ENCODE measurements at places on chromosomes 3 and 15.

- DNase-seq = no peak
Measured at GRCh38 chr3:126537730-126538281, 13.9 kb downstream of the CHST13 start.

DNA sequence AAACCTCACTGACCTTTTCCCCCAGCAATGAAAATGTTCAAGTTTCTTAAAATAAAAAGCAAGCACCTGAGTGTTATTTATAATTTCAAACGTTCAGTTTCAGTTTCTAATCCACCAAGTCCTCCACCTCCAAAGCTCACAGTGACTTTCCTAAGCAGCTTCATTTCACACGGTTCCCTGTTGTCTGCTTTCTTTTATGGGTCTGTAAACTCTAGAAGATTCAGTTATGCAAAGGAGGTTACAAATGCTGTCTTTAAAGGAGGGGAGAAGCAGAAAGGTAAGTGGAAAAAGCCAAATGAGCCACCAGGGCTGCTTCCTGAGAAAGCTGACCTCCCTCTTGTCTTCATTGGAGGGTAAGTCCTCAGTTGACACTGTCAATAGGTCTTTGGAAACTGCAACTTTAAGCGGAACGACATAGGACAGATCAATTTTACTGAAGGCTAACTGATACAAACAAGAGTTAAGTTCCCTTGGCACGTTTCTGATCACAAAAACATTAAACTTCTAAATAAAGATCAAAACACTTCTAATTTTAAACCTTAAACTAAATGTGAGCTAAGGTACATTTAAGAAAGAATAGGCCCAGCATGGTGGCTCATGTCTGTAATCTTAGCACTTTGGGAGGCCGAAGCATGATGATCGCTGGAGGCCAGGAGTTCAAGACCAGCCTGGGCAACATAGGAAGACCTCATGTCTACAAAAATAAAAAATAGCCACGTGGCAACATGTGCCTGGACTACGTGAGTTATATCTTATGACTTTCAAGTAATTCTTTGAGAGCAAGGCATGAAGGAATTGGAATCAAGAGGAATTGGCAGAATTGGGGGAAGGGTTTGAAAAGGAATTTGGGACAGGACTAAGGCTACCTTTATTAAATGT is 151.9 kb upstream of the UBE2E1 start:
- DNase-seq = no peak

DNA sequence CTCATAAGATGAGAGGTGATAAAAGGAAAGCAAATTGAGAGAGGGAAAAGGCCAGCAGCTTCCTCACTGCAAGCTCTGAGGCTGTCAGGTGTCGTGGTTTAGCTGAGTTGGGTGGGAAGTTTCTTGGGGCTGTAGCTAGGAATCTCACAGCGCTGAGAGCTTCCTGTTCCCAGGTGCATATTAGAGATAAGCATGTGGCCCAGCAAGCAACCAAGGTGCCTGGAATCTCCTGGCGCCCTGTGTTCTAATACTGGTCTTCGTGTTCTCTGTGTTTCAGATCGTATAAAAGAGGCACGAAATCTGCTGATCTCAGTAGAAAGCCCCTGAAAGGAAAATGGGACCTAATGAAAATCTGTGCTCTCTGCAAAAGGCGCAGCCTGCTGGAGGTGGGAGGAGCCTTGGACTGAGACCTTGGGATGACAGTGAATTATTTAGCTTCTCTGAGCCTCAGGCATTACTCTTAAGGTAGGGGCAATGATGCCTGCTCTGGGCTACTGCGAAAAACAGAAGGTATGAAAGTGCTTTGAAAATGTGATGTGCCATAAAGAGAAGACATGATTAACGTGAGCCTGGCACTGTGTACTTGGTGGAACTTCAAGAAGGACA is 499.9 kb downstream of the TBL1XR1 start:
- no peak for DNase-seq

DNA sequence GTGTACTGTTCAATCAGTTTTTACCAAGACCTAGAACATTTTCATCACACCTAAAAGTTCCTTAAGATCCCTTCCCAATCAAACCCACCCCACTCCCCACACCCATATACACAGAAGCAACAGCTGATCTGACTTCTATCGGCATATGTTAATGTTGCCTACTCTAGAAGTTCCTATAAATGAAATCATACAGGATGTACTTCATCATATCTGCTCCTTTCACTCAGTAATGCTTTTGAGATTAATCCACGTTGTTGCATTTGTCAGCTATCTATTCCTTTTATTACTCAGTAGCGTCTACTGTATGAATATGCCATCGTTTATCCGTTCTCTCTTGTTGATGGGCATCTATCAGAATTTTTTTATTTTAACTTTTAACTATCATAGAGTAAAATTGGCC is 14.3 kb upstream of the FILIP1L start:
- no peak for DNase-seq

DNA sequence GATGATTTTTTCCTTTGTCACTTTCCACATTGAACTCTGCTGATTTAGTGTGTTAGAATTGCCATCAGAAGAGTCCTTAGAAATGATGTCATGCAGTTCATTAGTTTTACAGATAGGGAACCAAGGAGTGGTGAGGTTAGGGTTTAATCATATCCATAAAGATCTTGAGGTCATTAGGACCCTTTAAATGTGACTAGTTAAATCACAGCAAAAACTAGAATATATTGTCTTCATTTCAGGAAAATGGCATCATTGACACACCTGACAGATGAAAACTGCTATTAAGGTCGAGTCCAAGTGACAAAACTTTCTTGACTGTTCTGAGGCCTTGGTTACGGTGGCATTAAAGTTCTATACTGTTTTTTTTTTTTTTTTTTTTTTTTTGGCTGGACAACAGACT is 50.5 kb downstream of the MBNL1 start:
- no peak for DNase-seq

DNA sequence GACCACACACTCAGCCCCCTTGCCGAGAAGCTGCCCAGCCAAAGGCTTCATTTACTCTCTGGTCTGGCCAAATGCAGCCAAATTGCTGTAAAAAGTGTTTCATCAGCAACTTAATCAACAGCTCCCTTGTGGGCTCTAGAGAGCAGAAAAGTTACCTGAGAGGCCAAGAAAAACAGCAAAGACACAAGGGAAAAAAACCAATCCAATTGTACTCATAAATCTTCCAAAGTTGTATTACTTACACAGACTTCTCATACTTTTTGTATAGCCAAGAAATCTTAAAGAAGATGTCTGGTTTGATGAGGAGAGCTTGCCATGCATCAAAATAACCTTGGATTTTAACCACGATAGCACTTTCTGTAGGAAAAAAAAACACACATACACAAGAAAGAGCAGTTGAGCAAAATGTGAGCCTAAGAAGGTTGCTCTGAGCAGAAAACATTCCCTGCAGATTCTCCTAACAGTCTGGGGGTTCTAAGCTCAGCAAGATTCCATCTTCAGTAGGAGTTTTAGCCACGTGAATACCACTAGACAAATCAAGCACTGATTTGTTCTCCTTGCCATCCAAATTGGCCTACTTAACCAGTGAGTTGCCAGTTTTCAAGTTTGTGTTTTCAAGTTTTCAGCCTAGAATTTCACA is 120.0 kb downstream of the CYP19A1 start:
- DNase-seq = no peak

DNA sequence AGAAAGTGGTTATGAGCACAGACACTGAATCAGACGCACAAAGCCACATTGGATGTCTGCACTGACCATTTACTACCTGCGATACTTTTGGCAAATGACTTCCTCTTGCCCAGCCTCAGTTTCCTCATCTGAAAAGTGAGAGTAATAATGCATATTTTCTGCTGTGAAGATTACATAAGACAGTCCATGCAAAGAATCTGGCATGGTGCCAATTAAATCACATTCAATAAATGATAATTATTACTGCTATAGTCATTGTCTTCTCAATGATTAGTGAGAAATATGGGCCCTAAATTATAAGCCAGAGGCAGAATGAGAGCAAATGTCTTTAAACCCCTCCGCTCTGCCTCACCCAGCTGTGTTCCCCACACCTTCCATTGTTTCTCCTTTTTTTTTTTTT is 16.0 kb upstream of the BCL2L10 start:
- no peak for DNase-seq

DNA sequence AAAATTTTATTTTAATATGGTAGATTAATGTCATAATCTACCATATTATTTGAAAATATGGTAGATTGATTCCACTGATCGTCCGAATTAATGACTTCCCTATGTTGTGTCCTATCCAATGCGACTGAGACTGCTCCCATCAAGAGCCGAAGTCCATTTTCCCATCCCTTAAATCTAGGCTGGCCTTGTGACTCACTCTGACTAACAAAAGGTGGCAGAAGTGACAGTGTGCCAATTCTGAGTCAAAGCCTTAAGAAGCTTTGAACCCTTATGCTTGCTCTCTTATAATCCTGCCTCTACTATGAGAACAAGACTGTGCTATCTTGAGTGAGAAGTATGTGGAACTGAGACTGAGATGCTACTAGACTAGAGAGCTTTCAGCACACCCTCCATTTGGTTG is 387.2 kb downstream of the ROBO1 start:
- no peak for DNase-seq

DNA sequence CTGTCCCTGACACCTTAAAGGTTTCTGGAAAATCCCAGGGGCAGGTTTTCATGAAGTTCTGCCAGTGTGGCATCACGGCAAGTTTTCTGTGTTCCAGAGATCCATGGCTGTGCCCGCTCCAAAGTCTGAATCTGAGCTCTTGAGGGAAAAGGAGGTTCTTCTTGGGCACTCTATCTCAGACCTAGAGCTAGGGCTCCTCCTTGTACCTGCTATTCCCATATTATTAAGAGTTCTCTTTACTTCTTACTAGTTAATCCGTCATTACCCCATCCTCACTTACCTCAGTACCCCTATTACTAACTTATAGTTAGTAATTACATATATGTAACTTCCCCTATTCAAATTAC is 5.9 kb upstream of the TRA2B start:
- DNase-seq = no peak

Data from mammary epithelial cell (primary cell).